ENCODE measurements at places on chromosomes 1 and 21.

DNA sequence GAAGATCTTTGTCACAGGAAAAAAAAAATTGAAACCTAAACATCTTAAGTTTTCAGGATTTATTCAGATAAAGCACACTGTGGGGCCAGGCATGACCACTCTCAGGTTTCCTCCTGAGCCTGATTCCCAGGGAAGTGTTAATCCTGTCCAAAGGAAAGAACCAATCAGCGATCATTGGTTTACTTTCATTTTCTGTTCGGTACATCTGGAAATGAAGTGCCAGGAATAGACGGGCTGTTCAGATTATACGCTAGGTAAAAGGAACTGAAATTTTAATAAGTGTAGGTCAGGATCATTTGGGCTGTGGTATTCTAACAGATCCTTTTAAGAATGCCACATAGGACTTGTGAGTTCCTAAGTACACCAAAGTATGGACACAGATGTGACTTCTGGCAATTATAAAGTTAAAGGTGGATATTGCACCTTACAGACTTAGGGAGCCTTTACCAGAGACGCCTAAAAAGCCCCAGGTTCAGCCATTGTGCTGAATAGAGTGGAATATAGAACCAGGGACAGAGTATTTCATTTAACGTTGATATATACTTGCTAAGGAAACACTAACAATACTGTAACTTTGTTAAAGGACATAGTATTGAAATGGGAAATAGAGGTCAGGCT lies 9.3 kb upstream of the CACYBP start:
- DNase-seq, result no peak

GRCh38 chr21:19031953-19032352 lies 628.4 kb upstream of the TMPRSS15 start:
- DNase-seq, result no peak

DNA sequence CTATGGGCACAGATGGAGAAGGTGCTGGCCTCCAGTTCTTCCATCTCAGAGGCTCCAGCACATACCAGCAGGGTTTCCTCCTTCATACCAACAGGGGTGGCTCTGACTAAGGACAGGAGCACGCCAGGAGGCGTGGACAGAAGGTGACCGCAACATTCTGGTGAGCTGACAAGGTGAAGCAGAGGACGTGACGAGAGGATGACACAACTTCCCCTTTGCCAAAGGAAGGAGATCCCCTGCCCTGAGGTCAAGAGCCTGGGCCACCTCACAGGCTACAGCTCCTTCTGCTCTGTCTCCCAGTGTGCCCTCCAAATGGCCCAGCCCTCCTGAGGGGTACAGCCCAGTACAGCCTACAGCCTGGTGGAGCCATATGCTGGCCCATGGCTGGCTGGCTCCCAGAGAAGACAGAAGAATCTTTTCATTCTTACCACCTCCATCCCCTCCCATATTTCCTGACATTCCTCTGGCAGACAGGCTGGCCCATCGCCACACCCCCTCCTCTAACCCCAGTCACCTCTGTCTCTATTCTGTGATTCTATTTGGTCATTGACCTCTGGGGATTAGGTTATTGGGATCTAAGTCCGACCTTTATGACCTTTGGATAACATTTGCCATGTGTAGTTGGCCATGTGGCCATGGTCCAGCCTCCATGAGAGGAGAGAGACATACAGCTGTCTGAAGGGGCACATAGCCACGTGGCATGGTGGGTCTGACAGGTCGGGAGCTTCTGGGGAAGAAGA lies 5.1 kb upstream of the LAMB3 start:
- no peak for DNase-seq

DNA sequence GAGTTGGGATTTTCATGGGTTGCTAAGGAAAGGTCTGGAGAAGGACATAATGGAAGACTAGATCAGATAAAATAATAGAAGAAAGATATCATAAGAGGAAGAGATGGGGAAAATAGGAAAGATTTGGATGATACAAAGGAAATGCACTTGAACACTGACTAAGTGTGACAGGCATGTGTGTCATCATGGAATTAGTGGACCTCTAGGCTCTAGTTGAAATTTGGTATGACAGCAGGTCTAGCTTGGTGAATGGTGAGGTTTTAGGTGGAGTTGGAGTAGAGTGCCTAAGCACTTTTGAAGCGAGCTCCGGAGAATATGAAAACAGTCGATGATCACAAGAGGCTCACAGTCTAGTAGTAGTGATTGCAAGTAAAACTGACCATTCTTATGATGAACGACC lies 73.0 kb upstream of the PTGS2 start:
- no peak for DNase-seq

DNA sequence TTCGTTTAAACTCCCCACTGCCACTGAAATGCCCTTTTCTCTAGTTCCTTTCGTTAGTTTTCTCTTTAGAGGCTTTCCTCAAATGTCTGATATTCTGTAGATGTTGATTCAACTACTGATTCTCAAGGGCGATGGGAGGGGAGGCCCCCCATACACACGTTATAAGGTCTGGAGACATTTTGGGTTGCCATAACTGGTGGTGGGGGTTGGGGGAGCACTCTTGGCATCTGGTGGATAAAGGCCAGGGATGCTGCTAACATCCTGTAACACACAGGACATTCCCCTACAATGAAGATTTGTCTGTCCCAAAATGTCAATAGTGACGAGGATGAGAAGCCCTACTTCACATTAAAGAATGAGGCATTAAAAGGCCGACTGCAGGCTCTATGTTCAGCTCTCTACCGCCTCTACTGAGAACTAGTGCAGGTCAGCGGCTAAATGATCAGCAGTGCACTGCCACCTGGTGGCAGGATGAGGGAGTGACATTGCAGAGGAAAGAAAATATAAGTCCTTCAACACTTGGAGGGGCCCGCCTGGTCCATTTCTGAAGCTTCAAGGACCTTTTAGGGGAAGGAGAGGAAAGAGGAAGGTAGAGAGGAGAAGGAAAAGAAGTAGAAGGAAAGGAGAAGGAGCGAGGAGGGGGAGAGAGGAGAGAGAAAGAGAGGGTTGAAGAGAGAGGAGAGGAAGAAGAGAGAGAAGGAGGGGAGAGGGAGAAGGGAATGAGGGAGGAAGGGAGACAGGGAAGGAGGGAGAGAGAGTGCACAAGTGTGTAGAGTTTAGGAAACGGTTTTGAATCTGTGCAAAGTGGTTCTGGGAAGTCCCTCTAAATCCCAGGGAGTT lies 29.4 kb downstream of the ALG14 start:
- peak; percentile 65 for DNase-seq

- no peak for DNase-seq
Observed at GRCh38 chr1:110135666-110136065, 14.6 kb upstream of the SLC6A17 start.

DNA sequence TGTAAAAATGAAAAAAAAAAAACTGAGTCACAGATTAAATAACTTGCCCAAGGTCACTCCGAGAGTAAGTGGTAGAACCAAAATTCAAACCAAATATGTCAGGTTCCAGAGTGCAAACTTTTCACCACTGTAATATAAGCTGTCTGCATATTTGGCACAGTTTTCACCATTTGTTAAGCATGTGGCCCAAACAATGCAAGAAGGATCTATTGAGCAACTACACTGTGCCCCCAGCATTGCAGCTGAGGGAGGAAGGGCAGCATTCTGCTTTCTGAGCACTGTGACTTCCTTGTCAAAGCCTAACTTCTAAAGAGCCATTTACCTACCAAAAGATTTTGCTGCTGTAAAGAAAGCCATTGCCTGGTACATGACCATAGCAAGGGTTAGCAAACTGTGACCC lies 133.4 kb downstream of the SYT2 start:
- no peak for DNase-seq

DNA sequence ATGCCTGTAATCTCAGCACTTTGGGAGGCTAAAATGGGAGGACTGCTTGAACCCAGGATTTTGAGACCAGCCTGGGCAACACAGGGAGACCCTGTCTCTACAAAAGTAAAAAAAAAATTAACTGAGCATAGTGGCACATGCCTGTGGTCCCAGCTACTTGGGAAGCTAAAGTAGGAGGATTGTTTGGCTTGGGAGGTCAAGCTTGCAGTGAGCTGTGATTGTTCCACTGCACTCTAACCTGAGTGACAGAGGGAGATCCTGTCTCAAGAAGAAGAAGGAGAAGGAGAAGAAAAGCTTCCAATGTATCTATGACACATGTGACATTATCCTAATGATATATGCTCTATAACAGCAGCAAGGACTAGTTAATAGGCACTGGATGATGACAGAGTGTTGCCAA lies 20.1 kb upstream of the ARHGAP29 start:
- DNase-seq, result no peak

DNA sequence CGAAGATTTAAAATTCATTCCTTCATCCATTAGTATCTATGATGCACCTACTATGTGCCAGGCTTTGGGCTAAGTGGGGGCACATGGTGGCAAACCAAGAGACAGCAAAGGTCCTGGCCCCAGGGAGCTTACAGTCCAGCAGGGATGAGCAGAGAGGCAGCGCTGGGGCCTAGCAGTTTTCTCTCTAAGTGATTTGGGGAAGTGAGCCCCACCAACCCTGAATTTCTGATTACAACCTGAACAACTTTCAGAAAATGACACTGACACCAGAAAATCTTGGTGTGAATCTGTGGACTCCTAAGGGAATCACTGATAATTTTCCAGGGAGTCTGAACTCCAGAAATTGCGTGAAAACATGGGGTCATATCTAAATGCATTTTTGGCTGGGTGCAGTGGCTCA lies 111.5 kb downstream of the CAPN8 start:
- no peak for DNase-seq

DNA sequence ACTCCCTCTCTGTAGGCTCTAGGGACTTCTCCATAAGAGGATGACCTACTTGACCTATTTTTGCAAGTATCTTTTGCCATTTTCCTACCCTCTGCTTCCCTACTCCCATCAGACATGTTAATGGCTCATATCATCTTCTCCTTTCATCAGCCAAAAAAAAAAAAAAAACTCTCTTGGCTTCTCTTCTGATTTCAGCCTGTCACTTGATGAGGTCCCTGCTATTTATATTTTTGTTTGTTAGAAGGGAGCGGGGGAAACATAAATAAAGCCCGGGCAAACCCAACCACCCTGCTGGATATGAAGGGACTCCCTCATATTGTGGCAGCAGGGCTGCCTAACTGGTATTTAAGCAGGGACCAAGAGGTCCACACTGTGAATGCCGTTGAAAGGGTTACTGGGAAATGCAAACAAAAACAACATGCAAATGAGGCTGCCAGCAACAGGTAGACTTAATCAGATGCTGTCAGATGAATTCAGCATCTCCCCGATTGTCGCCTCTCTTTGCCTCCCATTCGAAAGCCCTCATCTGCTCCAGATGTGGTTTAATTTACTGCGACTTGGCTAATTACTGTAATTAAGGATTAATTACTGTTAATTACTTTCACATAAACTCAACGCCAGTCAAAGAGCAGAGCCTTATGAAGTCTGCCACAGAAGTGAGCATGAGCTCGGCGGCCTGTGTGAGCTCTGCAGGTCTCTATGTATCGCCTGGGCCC lies 172.3 kb downstream of the PBX1 start:
- DNase-seq, result no peak

- DNase-seq, result no peak
Observed at GRCh38 chr21:35338881-35339632, 290.0 kb upstream of the RUNX1 start.

DNA sequence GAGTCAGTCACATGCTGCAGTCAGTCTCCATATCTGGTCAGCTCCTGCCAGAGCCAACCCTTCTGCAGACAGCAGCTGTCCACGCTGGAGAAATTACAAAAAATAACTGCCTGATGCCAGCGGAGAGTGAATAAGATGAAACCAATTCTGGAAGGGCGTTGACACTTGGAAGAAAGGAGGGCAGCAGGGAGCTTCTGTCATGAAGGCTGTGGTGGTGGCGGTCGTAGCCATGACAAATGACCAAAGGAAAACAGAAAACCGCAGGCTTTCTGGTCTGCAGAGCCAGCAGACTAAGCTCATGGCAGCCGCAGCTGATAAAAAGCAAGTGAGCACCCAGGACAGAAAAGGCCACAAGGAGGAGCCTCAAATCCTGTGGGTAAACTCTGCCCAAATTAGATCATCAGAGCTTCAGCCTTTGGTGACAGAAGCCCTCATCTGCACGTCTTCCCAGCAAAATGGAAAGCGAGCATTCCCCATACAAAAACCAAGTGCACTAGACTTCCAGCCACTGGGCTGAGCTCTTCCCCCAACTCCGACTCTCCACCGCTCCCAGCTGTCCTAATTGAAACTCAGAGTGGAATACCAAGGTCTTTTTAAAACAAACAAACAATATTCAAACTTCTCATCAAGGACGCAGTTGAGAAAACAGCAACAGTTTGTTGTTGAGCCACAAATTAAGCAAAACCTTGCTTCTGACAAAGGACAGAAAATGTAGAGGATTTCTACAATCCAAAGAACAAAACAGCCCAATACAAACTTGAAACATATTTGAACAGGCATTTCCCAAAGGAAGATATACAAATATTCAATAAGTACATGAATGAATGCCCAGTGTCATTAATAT lies 28.7 kb downstream of the RSPH1 start:
- DNase-seq, result no peak

Measured in effector CD4-positive, alpha-beta T cell (primary cell).